Endothelial cell of coronary artery (primary cell): ENCODE measurements at places on chromosomes 7 and 10. TPM values are rescaled to one million over a fixed set of nuclear protein-coding genes. Genes with fewer than 3 reads are reported as not detected.

The DKK1 gene
- 86.2 and 112 TPM in 2 replicates for total RNA-seq

The GNB2 gene
- total RNA-seq = 79.3 and 96.9 TPM in 2 replicates

The HTR7 gene
- 0.27 and 0.47 TPM in 2 replicates for total RNA-seq

The CDHR3 gene
- 1.3 and 1.7 TPM in 2 replicates for total RNA-seq

The MNX1 gene
- not detected in 2 replicates for total RNA-seq

The MDFIC gene
- total RNA-seq = 12.0 and 14.0 TPM in 2 replicates

The DRGX gene
- not detected in 2 replicates for total RNA-seq

The CYP2E1 gene
- 0.47 TPM in 1 of 2 replicates, not detected in the other for total RNA-seq

The ASL gene
- total RNA-seq = 44.1 and 56.9 TPM in 2 replicates

The MMD2 gene
- not detected in 2 replicates for total RNA-seq

The CYP3A7 gene
- total RNA-seq = not detected in 2 replicates

The ZNF365 gene
- 0.28 and 0.45 TPM in 2 replicates for total RNA-seq

The RAB11FIP2 gene
- total RNA-seq = 6.2 and 8.6 TPM in 2 replicates

The PLPP4 gene
- total RNA-seq = 10.4 and 11.0 TPM in 2 replicates

The GRM3 gene
- not detected in 2 replicates for total RNA-seq

The STEAP2 gene
- total RNA-seq = 0.81 and 1.2 TPM in 2 replicates

The FZD8 gene
- total RNA-seq = 33.4 and 66.6 TPM in 2 replicates

The ZNF503 gene
- 0.72 and 1.0 TPM in 2 replicates for total RNA-seq

The BUB3 gene
- 259 and 267 TPM in 2 replicates for total RNA-seq

The CAMK2B gene
- total RNA-seq = 0.28 and 3.1 TPM in 2 replicates

The AKR1C8 gene
- not detected in 2 replicates for total RNA-seq

The LIPK gene
- not detected in 2 replicates for total RNA-seq

The SYT15 gene
- total RNA-seq = 0.09 and 0.56 TPM in 2 replicates

The TDRD1 gene
- not detected in 2 replicates for total RNA-seq

The SLC26A5 gene
- not detected in 2 replicates for total RNA-seq

The LYZL1 gene
- not detected in 2 replicates for total RNA-seq

The SLC37A3 gene
- total RNA-seq = 47.2 and 57.3 TPM in 2 replicates

The CTAGE15 gene
- 0.09 and 0.38 TPM in 2 replicates for total RNA-seq

The C10orf67 gene
- not detected in 2 replicates for total RNA-seq

The MALRD1 gene
- total RNA-seq = not detected in 2 replicates

The SPDYE2 gene
- total RNA-seq = not detected in 2 replicates

The NDUFB8 gene
- total RNA-seq = 170 and 206 TPM in 2 replicates

The FKBP9 gene
- 129 and 149 TPM in 2 replicates for total RNA-seq

The GPRIN2 gene
- not detected in 2 replicates for total RNA-seq

The C10orf53 gene
- total RNA-seq = not detected in 2 replicates

The KLLN gene
- total RNA-seq = 0.19 and 0.27 TPM in 2 replicates

The NUP42 gene
- 27.1 and 41.1 TPM in 2 replicates for total RNA-seq

The FOXI2 gene
- not detected in 2 replicates for total RNA-seq

The IFIT1B gene
- total RNA-seq = not detected in 2 replicates

The IFIT1 gene
- 1.1 and 1.8 TPM in 2 replicates for total RNA-seq

The METTL27 gene
- 0.09 and 2.5 TPM in 2 replicates for total RNA-seq

The ITPRID1 gene
- total RNA-seq = not detected in 2 replicates

The SVOPL gene
- total RNA-seq = not detected in 2 replicates

The NACAD gene
- total RNA-seq = 0.18 and 1.0 TPM in 2 replicates

The OR2A12 gene
- not detected in 2 replicates for total RNA-seq

The CCDC186 gene
- total RNA-seq = 13.0 and 18.1 TPM in 2 replicates

The CLRN3 gene
- total RNA-seq = 0.09 TPM in 2 replicates
